ENCODE measurements at places on chromosomes 5 and 9.
A peak's percentile ranks its signal among the peaks of the same experiment; 100 is the strongest.

- DNase-seq: no peak
Observed at GRCh38 chr5:156230887-156231286, 96.1 kb upstream of the SGCD start.

GRCh38 chr5:172680921-172681320 is 39.9 kb downstream of the NEURL1B start:
- no peak for DNase-seq

DNA sequence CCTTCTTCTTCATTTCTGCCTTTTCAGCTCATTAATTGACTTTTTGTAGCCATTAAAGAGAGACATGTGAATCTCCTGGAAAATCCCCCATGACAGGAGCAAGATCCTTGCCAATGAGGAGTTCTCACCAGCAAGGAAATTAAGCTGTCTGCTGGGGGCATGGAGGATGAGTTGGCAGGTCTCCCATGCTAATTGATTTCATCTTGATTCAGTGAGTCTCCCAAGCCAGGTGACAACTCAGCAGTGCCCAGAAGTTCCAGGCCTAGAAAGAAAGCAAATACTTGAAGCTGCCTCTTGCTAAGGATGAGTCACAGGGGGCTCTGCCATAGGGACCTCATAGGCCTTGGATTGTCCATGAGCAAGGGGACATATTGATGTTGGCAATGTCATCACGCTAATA is 30.0 kb upstream of the ADRA1B start:
- no peak for DNase-seq

DNA sequence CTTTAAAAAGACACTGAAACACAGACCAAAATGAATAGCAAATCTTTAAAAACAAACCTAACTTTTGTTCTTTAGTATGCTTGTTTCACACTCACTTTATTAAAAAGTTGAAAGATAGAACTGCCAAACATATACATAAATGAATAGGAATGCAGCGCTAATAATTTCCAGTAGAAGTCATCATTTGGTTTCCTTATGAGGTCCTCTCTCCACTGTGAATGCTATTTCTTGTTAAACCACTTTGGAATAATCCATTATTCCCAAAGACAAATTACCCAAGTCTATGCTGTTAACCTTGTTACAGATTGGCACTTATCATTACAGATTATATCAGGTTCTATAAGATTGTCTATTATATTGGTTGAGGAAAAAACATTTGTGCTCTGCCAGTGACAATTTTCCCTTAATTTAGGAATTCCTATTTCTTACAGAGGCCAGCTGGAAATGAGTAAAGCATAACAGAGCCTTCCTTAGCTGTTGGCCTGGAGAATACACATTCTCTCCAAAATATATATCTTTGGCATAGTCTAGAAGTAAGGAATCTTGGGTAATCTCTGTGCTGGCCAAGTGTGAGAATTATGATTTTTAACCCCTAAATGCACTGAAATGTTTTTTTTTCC is 29.3 kb upstream of the MINAR2 start:
- no peak for DNase-seq

DNA sequence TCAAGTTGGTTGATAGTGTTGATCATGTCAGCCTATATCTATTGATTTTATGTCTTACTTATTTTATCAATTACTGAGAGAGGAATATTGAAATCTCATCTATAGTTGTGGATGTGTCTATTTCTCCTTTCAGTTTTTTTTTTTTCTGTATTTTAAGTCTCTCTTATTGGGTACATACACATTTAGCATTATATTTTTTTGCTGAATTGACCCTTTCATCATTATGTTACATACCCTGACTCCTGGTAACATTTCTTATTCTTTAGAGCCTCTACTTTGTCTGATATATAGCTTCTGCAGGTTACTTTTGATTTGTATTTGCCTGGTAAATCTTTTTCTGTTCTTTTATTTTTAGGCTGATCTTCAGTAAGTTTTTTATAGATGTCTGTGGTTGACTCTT is 179.5 kb downstream of the GDNF start:
- DNase-seq: no peak

GRCh38 chr9:97313746-97314145 is 6.3 kb downstream of the CCDC180 start:
- DNase-seq: no peak

DNA sequence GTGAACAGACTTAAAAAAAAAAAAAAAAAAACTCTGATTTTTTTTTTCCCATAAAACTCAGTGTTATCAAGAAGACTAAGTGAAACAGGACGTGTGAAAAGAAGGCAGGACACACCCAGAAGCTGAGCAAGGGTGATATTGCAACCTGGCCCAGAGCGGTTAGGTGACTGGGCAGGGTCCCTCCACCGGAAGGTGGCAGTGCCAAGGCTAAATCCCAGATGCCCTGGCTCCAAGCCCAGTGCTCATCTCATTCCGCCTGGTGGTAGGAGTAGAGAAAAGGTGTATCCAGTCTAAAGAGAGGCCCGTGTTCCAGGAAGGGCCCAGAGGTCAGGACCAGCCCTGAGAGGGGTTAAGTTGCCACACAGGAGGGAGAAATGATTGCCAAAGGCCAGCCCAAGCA is 51.5 kb upstream of the SAP30L start:
- no peak for DNase-seq

GRCh38 chr5:58871648-58872242 is 288.9 kb downstream of the RAB3C start:
- DNase-seq: no peak

DNA sequence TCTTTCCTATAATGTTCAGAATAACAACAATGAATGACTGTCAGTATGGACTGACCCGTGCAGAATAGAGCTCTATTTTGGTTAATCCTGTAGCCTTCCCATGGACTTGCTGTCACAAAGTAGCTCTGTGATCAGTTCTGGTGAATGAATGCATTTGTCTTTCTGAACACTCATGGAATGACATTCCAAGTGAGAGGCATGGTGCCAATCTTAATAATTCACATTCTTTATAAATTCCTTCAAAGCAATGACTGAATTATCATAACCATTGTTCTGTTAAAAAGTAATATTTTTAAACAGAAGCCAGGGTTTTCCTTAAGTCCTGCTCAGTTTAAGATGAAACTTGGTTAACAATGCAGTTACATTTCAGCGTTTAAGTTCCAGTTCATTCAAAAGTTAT is 360.5 kb downstream of the ICE1 start:
- no peak for DNase-seq

DNA sequence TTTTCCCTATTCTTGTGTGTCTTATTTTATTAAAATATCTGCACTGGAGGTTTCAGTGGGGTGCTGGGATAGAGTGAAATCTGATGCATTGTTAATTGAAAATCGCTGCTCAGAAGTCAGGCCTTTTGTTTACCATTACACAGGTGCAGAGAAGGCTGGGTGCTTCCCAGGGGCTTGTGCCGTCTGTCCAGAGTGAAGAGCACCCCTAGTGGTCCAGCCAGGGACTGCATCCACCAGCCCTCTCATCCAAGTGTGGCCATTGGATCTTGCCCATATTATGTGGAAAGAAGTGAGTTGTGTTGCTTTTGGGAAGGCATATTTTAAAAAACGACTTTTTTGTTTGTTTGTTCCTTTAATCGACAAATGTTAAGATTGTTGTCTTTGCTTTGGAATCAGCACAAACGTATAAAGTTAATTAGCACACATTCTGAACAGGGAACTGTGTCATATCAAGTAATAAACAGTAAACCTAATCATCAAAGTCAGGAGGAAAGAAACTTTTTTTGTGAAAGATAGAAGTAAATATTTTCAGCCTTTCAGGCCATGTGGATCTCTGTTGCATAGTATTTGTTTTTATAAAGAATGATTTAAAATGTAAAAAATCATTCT is 315.6 kb downstream of the MTRR start:
- DNase-seq: peak; percentile 64

DNA sequence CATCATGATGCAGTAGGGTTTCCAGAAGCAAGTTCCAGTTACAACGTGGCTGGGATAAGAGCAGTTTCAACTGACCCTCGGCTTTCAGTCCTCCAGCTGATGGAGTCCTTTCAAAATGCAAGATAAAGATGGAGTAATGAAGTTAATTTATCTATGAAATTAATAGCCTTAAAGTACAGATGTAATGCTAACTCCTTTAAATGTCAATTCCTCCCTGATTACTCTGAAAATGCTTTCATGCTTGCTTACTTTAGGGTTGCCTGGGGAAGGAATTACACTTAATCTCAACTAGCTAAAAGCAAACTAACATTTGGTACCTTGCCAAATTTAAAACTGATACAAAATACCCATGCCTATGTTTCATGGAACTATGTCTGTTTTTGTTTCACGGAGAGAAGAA is 178.4 kb downstream of the KIAA0825 start:
- DNase-seq: no peak
